ENCODE measurements at places on chromosomes 7 and 10. TPM values are rescaled to one million over a fixed set of nuclear protein-coding genes. Genes with fewer than 3 reads are reported as not detected.
A peak's percentile ranks its signal among the peaks of the same experiment; 100 is the strongest.

GNAI1 gene
- total RNA-seq, result 32.1 TPM

LRMDA gene
- 29.9 TPM for total RNA-seq

GRCh38 chr10:35907548-35907947 lies 265.5 kb upstream of the FZD8 start:
- H3K27ac ChIP-seq, result no peak overlapping the region
- H3K4me3 ChIP-seq, result no peak overlapping the region
- H3K27me3 ChIP-seq, result no peaks in the 10 kb centered on the region
- no peaks in the 10 kb centered on the region for H3K36me3 ChIP-seq

DNA sequence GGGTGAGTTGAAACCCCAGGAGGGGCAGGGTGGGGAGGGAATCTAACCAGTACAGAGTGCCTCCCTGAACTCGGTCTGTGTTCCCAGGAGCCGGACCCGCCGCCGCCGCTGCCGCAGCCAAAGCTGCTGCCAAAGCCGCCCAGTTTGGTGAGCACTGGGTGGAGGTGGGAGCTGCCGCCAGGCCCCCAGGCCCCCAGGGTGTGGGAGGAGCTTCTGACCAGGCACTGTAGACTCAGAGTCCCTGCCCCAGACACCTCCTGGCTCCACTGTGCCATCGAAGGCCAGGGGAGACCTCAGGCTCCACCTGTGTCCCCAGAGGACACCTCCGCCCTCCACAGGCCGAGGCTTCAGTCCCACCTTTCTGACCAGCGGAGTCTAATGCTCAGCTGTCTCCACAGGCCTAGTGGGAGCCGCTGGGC lies 20.4 kb upstream of the LIMK1 start:
- no peaks in the 10 kb centered on the region for H3K27me3 ChIP-seq
- DNase-seq, result peak; percentile 39
- peaks cover 24% of the 10 kb centered on the region for H3K4me1 ChIP-seq
- H3K27ac ChIP-seq, result peak overlapping the region; percentile 93
- peaks cover 65% of the 10 kb centered on the region for H3K36me3 ChIP-seq
- no peak overlapping the region for H3K4me3 ChIP-seq

C10orf67 gene
- 1.2 TPM for total RNA-seq

HGF gene
- total RNA-seq, result 17.2 TPM

DNA sequence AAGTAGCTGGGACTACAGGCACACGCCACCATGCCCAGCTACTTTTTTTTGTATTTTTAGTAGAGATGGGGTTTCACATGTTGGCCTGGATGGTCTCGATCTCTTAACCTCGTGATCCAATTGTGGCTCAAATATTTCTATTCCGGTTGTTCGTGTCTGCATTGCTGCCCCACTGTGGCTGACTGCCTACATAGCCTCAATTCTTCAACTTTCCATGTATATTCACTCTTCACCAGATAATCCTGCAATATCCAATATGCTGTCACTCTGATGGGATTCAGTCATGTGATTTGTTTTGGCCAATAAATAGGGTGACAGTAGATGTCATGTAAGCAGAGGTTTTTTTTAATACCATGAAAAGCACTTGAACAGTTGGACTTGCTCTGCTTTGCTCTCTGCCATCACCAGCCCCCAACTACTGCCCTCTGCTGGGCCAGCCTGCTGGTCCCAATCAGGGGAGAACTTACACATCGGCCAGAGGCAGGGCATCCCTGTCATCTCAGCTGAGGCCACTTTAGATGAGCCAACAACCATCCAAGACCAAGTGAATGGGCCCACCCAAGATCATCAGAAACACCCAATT lies 56.7 kb downstream of the NSUN6 start:
- H3K36me3 ChIP-seq, result peaks cover 9% of the 10 kb centered on the region
- no peaks in the 10 kb centered on the region for H3K27me3 ChIP-seq
- H3K4me3 ChIP-seq, result no peak overlapping the region
- no peaks in the 10 kb centered on the region for H3K4me1 ChIP-seq

RPEL1 gene
- total RNA-seq, result 0.30 TPM

- H3K27ac ChIP-seq, result no peak overlapping the region
- H3K4me1 ChIP-seq, result no peaks in the 10 kb centered on the region
- no peak for DNase-seq
Observed at GRCh38 chr7:106947244-106947728, 82.2 kb downstream of the PIK3CG start.

DNA sequence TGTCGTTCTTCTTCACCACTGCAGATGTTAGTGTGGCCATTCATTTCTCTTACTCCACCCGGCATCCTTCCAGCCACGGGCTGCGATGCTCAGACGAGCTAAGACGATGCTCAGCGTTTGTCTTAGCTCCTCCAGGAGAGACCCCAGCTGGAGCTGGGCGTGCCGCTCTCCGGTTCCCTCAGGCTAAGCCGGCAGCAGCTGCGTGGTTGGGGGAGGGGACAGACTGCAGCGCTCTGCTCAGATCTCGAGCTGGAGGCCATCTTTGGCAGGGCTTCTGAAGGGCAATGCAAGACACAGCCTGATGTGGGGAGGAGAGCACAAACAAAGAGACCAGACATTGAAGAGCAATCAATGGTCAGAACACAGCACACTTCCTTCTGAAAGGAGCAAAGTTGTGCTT lies 4.8 kb downstream of the INA start:
- peaks cover 47% of the 10 kb centered on the region for H3K27me3 ChIP-seq
- DNase-seq, result no peak
- H3K4me3 ChIP-seq, result no peak overlapping the region
- peaks cover 5% of the 10 kb centered on the region for H3K4me1 ChIP-seq

BLNK gene
- total RNA-seq, result 11.2 TPM

DNA sequence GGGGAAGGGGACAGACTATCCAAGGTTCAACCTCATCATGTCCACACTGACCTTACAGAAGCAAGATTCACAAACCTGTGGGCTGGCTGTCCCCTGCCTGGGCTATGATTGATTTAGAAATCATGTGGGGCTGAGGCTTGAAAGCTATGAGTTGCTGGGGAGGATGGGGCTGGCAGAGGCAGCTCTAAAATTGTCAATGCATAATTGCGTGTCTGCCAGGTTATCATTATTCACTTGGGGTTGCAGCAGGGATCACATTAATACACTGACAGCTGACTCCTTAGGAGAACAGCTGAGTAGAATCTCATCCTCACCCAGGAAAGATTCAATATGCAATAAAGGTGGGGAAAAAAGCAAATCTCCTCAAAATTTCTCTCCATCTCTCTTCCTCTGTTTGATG lies 866.3 kb downstream of the CCSER2 start:
- DNase-seq, result no peak
- H3K4me3 ChIP-seq, result no peak overlapping the region
- H3K27ac ChIP-seq, result no peak overlapping the region
- H3K4me1 ChIP-seq, result no peaks in the 10 kb centered on the region

ENTPD1 gene
- total RNA-seq, result 34.5 TPM

FOXI2 gene
- not detected for total RNA-seq

GRCh38 chr7:140982508-140982907 lies 32.2 kb downstream of the MRPS33 start:
- no peak overlapping the region for H3K27ac ChIP-seq
- no peaks in the 10 kb centered on the region for H3K27me3 ChIP-seq
- H3K4me3 ChIP-seq, result no peak overlapping the region
- H3K36me3 ChIP-seq, result no peaks in the 10 kb centered on the region
- DNase-seq, result no peak

GRCh38 chr7:44145969-44146911 lies 5.1 kb upstream of the MYL7 start:
- peaks cover 17% of the 10 kb centered on the region for H3K4me1 ChIP-seq
- peak; percentile 85 for DNase-seq
- no peaks in the 10 kb centered on the region for H3K36me3 ChIP-seq
- H3K27me3 ChIP-seq, result peaks cover 25% of the 10 kb centered on the region
- H3K27ac ChIP-seq, result no peak overlapping the region

GRCh38 chr7:89809291-89809690 lies 345.0 kb upstream of the STEAP1 start:
- DNase-seq, result no peak
- no peak overlapping the region for H3K27ac ChIP-seq
- no peaks in the 10 kb centered on the region for H3K4me1 ChIP-seq
- H3K36me3 ChIP-seq, result no peaks in the 10 kb centered on the region
- no peaks in the 10 kb centered on the region for H3K27me3 ChIP-seq

GRCh38 chr10:8975535-8975934 lies 921.0 kb downstream of the GATA3 start:
- no peak for DNase-seq
- H3K36me3 ChIP-seq, result no peaks in the 10 kb centered on the region

DNA sequence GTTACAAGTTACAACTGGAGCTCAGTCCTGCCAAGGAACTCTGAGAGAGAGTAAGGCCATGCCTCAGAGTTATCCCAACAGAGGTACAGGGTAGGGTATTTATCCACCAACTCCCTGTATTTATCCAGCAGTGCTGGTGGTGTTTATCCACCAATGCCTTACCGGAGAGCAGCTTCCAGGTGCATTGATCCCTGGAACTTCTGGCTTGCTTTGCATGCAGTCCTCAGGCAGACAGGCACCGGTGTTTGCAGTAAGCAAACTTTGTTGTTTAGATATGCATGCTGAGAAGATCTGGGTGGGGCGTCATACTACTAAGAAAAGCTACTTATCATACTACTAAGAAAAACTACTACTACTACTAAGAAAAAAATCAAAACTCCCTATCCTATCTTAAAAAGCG lies 92.4 kb downstream of the CYP26A1 start:
- no peaks in the 10 kb centered on the region for H3K36me3 ChIP-seq
- no peaks in the 10 kb centered on the region for H3K4me1 ChIP-seq
- no peak for DNase-seq

- no peaks in the 10 kb centered on the region for H3K36me3 ChIP-seq
- no peak for DNase-seq
- no peak overlapping the region for H3K27ac ChIP-seq
- H3K4me1 ChIP-seq, result peaks cover 15% of the 10 kb centered on the region
Observed at GRCh38 chr10:119768455-119769094, 42.7 kb downstream of the INPP5F start.

WNT2 gene
- 9.0 TPM for total RNA-seq

DNA sequence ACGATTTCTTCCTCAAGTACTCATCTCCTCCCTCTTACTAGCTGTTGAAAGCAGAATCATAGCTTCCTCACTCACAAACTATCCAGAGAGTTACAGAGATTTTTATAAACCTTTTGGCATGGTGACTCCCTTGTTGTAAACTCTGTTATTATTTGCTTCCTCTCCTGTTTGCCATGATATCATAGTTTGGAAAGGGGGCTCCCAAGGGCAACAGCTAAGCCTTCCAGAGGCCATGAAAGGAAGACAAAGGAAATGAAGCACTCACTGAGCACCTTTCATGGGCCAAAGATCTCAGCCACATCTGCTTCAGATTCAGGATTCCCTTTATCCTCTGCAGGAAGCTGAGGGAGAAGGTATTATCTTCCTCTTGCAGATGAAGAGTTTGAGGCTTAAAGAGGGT lies 484.6 kb downstream of the PLXNA4 start:
- no peak overlapping the region for H3K4me3 ChIP-seq
- no peak for DNase-seq
- no peak overlapping the region for H3K27ac ChIP-seq
- H3K27me3 ChIP-seq, result peaks cover 5% of the 10 kb centered on the region
- no peaks in the 10 kb centered on the region for H3K36me3 ChIP-seq

ADIRF gene
- total RNA-seq, result 158 TPM

DNA sequence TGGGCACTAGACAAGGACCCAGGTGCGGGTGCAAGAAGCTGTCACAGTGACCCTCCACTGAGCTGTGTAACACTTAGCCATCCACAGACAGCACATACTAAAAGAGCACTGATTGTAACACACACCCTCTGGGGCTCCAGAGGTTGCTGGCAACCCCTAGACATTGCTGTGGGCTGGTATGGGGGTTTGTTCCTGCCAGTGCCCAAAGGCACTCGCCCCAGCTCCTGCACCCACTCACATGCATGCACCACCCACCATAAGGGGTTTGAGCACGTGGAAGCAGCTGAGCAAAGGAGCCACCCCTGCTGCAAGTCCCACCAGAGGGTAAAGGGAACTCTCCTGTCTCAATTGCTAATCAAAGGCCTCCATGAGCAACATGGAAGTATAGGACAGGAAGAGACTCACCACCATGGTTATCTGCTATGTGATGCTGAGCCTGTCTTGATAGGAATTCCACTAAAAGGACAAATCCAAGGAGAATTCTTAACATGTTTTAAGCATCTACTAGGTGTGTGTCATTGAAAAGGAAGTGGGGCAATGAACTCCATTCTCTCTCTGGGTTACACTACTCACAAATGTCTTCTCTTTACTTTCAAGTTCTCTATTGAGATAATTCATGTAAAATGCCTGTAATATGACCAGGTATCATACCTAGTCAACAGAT lies 103.1 kb downstream of the GFRA1 start:
- H3K36me3 ChIP-seq, result no peaks in the 10 kb centered on the region
- no peak overlapping the region for H3K4me3 ChIP-seq
- no peaks in the 10 kb centered on the region for H3K27me3 ChIP-seq
- no peaks in the 10 kb centered on the region for H3K4me1 ChIP-seq
- H3K27ac ChIP-seq, result no peak overlapping the region
- DNase-seq, result no peak

DNA sequence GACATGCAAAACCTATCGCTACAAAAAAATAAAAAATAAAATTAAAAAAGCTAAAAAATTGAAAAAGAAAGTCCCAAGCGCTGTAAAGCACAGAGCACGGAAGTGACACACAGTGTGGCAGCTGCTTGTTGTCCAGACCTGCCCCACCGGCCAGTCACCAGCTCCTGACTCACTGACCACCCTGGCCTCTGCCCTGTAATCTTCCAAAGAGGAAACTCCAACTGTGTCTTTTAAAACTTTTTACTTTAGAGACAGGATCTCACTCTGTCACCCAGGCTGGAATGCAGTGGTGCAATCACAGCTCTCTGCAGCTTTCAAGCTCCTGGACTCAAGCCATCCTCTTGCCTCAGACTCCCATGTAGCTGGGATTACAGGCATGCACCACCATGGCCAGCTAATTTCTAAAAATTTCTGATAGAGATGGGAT lies 23.6 kb downstream of the GNA12 start:
- H3K27me3 ChIP-seq, result no peaks in the 10 kb centered on the region
- no peaks in the 10 kb centered on the region for H3K36me3 ChIP-seq
- H3K4me1 ChIP-seq, result peaks cover 70% of the 10 kb centered on the region
- H3K27ac ChIP-seq, result peak overlapping the region; percentile 65
- DNase-seq, result peak; percentile 81

DNA sequence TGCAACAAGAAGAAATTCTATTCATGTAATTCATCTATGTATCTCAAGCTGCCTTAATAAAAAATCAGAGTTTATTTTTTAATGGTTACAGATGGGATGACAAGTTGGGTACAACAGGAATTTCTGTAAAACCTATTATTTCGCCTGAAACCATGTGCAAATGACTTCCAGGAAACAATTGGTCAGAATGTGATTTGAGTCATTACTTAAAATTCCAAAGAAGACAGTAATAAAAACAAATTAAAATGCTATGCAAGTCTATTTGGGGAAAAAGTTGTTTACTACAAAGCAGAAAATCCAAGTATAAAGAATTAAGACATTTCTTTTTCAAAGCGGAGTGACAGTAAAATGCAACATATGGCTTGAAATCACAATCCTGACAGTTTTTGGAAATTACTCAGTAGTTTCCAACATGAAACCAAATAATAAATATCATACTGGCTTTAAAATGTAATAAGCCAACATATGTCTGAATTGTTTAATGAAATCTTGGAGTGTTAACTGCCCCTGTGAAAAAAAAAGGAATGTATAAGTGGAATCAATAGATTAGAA lies 41.5 kb upstream of the SEMA3C start:
- no peaks in the 10 kb centered on the region for H3K27me3 ChIP-seq
- no peaks in the 10 kb centered on the region for H3K4me1 ChIP-seq
- no peak overlapping the region for H3K4me3 ChIP-seq
- DNase-seq, result no peak

- DNase-seq, result no peak
- H3K27me3 ChIP-seq, result peaks cover 93% of the 10 kb centered on the region
- H3K4me3 ChIP-seq, result no peak overlapping the region
- H3K36me3 ChIP-seq, result no peaks in the 10 kb centered on the region
- H3K27ac ChIP-seq, result no peak overlapping the region
- H3K4me1 ChIP-seq, result no peaks in the 10 kb centered on the region
Observed at GRCh38 chr10:101091546-101092290, 29.9 kb downstream of the KAZALD1 start.
